ENCODE measurements at places on chromosomes 5 and 9.

- no peak for DNase-seq
Observed at GRCh38 chr5:33981408-33982162, 2.9 kb downstream of the SLC45A2 start.

DNA sequence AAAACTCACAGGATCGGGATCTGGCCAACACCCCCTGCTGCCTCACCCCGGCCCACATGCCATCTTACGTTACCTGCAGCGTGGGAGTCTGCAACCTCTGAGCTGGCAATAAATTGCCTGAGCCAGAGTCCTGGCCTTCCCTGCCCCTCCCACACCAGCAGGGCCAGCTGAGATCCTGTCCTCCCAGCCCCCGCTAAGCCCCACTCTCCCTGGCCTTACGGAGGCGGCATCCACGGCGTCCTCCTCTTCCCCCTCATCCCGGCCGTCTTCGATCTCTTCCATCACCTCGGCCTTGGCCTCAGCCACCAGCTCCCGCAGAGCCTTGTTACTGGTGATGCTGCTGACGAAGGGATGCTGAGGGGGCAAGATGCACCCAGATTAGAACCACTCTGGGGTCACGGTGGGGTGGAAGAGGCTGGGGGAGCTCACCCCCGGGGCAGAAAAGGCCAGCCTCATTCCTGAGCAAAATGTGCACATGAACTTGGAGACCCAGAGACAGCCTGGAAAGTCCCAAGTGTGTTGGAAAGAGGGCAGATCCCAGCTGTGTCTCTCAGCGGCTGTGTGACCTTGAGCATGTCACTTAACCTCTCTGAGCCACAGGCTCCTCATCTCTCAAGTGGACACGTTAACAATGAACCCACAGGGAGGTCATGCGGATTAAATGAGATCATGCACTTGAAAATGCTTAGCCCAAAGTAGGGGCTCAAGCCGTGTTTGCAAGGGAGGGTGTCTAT, 89.9 kb upstream of the FBXW11 start:
- no peak for DNase-seq

DNA sequence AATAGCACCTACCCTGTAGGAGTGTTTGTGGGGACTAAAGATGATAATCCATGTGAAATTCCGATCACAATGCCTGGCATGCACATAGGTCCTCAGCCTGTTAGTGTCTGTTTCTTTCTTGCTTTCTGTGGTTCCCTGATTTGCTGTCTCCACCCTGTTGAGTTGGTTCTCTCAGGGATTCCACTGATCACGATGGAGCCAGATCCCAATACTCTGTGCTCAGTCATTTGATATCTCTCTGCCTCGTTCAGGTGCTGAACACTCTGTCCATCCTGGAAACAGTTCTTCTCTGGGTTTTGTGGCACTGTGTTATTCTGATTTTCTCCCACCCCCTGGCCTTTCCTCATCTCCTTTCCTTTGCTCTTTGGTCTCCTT, 60.8 kb downstream of the ARHGAP26 start:
- no peak for DNase-seq

GRCh38 chr5:138884554-138884953, 9.4 kb upstream of the LRRTM2 start:
- DNase-seq: no peak

DNA sequence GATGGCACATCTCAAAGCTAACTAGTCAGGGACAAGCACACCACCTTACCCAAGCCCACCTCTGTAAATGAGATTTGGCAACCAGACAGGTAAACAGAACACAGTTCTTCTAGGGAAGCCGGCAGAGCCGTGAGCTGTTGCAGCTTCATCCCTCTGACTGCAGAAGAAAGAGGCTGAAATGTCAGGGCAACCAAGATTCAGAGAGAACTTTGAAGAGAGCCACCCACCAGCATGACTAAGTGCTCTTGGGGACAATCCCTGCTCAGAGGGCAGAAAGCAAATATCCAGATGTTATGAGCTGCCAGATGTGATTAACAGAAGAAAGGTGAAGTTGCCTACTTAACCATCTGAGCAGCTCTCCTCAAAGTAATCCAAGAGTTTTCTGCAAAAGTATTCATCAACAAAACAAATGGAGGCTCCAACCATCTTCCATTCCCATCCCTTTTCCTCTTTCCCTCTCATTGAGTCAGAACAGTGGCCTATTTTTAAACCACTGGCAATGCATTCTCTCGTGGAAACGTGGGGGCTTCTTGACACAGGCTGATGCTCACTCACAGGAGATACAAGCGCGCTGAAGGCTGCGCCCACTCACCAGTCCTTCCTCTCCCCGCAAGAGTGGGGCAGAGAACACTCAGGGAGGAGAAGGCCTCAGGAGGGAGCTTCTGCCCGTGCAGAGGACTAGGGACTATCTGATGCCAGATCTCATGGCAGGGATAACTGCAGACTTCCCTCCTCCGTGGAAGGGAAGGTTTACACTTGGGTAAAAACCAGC, 57.1 kb downstream of the SLIT3 start:
- DNase-seq: no peak

DNA sequence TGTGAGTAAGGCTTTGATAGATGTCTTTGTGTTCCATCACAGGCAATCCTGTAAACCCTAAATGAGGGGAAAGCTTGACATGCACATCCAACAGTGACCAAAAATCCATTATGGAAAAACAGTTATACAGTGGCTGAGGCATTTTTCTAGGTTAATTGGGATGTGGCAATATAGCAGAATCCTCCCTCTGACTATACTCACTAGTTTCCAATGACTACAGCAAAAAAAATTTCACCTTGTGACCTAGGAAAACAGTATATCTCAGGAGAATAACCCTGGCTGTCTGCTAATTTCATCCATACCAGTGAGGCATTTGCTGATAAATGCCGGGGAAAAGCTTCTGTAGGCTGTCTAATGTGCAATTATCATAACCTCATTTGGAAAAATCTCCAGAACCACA, 49.9 kb upstream of the SNCAIP start:
- no peak for DNase-seq

GRCh38 chr9:69176471-69177171, 2.5 kb downstream of the TJP2 start:
- DNase-seq: no peak

- no peak for DNase-seq
Observed at GRCh38 chr9:91682806-91683205, 259.2 kb upstream of the NFIL3 start.

- DNase-seq: no peak
Observed at GRCh38 chr5:39117401-39117800, 43.2 kb upstream of the RICTOR start.

- DNase-seq: no peak
Observed at GRCh38 chr9:98412101-98412842, 156.8 kb upstream of the TBC1D2 start.

GRCh38 chr5:140109018-140109758, 4.7 kb upstream of the PURA start:
- DNase-seq: no peak

GRCh38 chr9:135592625-135593024, 31.1 kb downstream of the PAEP start:
- DNase-seq: no peak

- no peak for DNase-seq
Observed at GRCh38 chr9:21985964-21986667, 8.1 kb downstream of the CDKN2A start.

DNA sequence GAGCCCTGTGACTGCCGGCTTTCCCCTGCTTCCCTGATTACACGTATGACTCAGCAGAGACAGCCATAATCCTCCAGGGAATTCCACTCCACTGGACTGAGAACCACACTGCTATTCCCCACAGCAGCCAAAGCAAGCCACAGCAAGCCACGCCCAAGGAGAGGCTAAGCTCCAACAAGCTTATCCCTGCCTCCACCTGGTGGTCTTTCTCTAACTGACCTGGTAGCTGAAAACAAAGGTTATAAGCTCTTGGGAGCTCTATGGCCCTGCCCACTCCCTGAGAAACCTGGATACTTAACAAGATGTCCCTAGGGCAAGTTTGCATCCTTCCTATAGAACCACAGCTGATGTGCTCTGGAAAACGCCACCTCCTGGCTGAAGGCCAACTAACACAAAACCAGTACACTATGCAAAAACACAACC, 613.7 kb upstream of the CDH18 start:
- DNase-seq: no peak

DNA sequence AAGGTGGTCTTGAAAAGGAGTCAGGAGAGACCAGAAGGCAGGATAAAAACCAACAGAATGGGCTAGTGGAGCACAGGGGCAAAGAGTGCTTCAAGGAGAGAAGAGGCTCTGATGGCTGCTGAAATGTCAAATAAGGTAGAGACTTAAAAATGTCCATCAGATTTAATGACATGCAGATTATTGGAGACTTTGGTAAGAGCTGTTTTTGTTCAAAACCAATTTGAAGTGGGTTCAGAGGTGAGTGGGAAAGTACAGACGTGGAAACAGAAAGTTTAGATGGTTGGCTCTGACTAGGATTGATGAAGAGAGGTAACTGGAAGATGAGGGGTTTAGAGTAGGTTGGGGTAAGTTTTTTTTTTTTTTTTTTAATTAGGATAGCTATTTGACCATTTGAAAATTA, 14.1 kb downstream of the SLC25A46 start:
- DNase-seq: no peak

GRCh38 chr5:155263381-155263780, 249.8 kb downstream of the KIF4B start:
- DNase-seq: no peak

DNA sequence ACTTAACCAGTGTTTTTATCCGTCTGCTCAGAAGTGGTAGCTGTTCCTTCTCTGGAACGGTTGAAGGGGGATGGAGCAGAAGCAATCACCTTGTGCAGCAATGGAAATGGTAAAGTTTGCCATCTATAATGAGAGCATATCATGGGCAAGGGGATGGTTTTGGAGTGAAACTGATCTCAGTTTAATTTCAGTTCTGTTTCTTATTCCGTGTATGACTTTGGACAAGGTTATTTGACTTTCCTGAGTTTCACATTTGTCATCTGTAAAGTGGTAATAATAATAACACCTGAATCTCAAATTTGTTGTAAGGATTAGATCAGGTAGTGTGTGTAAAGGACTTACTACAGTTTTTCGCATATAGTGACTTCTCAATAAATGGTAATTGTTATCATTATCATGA, 106.1 kb downstream of the PCSK1 start:
- no peak for DNase-seq

- DNase-seq: no peak
Observed at GRCh38 chr9:93646640-93647178, 70.3 kb downstream of the PHF2 start.

DNA sequence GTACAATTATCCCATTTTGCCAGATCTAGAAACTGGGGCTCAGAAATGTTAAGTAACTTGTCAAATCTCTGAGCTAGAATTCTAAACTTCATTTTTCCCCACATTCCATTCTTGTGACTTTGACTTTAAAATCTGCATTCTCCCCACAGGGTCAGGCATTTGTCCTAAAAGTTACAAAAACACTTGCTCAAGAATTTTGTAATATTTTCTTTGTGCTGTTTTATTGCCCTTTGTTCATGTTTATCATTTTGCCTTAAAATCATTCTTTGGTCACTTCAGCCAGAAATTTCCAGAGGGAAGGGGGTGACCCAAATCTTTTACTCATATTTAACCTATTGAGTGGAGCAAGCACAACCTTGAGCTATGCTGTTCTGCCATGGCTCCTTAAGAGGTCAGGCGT, 120.1 kb upstream of the CCL21 start:
- no peak for DNase-seq

DNA sequence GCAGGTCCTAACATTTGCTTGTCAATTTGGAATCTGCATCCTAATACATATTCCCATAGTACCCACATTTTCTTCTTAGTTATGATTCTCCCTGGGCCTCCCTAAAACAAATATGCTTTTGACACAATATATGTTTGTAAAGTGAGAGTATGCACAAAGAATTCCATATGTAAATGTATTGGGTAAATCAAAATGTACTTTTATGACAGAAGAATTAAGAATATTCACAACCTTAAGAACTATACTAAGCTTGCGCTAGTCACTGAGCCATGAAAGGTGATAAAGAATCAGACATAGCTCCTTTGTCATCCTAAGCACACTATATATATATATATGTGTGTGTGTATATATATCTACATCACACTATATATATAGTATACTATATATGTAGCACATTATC, 438.5 kb downstream of the ACTL7B start:
- no peak for DNase-seq

DNA sequence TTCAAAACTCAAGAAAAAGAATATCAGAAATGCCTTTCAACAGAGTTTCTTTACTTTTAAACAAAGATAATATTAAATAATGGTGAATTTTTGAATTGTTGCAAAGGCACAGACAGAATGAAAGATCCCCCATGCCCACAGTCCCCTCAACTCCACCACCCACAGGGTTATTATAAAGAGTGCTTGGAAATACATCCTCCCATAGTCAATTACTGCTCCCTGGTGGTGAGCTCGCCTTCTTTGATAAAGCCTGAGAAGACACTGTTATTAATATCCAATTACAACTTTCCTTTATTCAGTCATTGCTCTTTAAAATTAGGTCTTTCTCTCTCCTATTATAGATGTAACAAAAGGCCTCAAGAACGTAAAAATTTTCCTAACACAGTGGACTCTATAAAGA, 490.2 kb upstream of the RORB start:
- DNase-seq: no peak

DNA sequence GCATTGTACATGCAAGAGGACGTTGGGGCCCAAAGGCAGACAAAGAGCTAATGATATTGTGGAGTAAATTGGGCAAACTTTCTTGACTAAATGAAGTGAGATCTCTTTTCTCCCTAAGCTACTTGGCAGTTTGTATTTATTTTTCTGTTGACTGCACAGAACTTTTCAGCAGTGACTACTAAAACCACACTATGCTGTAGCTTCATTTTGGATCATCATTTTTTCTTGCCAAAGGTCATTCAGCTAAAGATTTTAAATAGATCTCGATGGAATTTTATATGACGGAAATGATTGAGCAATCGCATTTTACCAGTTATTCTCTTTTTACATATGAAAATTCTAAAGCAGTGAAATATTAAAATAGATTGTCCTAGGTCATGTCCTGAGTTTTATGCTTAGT, 286.1 kb upstream of the ACTBL2 start:
- no peak for DNase-seq

DNA sequence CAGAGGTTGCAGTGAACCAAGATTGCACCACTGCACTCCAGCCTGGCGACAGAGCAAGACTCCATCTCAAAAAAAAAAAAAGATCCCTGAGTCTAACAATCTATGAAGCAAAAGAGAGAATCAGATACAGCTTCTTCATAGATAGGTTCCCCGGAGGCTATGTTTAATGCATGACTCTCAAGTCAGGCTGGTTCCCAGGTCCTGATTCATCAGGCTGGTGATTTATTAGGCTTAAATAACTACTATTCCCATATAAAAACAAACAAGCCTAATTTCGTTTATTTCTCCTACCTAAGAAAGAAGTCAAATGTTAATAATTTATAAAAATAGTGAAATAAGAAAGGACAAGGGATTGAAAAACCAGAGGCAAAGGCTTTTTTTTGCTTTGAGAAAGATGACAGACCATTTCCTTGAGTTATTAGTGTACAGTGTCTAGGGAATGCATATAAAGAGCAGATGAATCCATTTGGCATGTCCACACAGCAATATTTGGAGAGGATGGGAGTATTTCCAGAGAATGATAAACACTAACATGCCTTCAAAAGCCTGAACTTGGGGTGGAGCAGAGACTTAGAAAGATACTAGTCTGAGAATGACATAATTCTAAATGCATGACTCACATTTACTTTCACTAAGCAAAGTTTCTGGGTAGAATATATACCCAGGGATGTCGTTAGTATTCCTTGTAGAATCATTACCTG, 115.3 kb downstream of the NREP start:
- no peak for DNase-seq

Measured in retina (tissue), 1 donor.